Fibroblast of skin of back (primary cell): ENCODE measurements at places on chromosomes 13 and 19.

GRCh38 chr13:74678308-74678965, 544.2 kb upstream of the KLF12 start:
- no peak for DNase-seq

- DNase-seq: peak; percentile 92
These were observed 188.4 kb downstream of the ITGBL1 start for GRCh38 chr13:101640788-101641400.

DNA sequence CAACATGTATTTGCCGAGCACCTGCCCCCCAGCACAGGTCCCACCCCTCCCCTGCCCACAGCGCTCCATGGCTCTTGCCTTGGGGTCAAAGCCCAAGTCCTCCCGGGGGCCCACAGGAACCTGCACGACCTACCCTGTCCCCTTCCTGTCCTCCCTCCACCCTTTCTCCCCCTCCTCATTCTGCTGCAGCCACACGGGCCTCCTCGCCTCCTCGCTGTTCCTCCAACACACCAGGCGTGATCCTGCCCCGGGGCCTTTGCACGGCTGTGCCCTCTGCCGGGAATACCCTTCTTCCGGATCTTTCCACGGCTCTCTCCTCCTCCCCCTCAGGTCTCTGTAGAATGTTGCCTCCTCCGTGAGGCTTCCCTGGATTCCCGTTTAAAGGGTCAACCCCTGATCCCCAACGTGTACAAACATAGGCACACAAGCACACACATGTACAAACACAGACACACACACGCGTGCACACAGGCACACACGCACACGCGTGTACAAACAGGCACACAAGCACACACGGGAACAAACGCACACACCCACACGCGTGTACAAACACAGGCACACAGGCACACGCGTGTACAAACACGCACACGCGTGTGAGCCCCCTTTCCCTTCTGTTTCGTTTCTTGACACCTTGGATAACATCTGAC, 2.8 kb downstream of the MADCAM1 start:
- DNase-seq: no peak

GRCh38 chr19:11014403-11014911, 53.6 kb downstream of the SMARCA4 start:
- DNase-seq: no peak

- no peak for DNase-seq
These were observed 190.0 kb upstream of the MIR17HG start for GRCh38 chr13:91157273-91158016.

GRCh38 chr13:99332456-99332855, 25.3 kb upstream of the GPR183 start:
- no peak for DNase-seq

DNA sequence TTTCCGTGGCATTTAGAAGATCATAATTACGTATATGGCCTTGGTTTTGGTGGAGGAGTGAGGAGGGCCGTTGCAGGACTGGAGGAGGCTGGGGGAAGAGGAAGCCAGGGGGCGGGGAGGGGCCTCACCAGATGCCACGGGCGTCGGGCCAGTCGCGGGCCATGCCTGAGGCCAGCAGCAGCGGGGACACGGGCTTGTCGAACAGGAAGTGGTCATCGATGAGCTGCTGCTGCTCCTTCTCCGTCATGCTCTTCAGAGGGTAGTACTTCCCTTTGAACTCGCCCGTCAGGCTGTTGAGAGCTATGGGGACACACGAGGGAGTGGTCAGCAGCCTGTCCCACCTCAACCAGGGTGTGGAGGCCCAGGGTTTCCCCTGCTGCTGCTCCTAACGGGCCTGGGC, 11.1 kb downstream of the CKM start:
- no peak for DNase-seq

- DNase-seq: peak; percentile 15
These were observed 246.1 kb upstream of the MIR17HG start for GRCh38 chr13:91101381-91101780.

GRCh38 chr13:110680852-110681251, 25.1 kb downstream of the CARS2 start:
- DNase-seq: no peak

- no peak for DNase-seq
These were observed 12.3 kb downstream of the COL4A2 start for GRCh38 chr13:110319397-110319773.

- DNase-seq: peak; percentile 99
These were observed 55.4 kb downstream of the SACS start for GRCh38 chr13:23377983-23378632.
